Occipital lobe (tissue), 3 donors: ENCODE measurements at places on chromosomes 13 and 19. TPM values are rescaled to one million over a fixed set of nuclear protein-coding genes. Genes with fewer than 3 reads are reported as not detected.

The TDRD12 gene
- total RNA-seq = 0.94 TPM

The ZNF563 gene
- total RNA-seq = 1.9 TPM

The RLN3 gene
- total RNA-seq = not detected

The HAUS5 gene
- total RNA-seq = 6.4 TPM
